G401 (cell line): ENCODE measurements at places on chromosomes 4 and X.

- no peak for DNase-seq
Measured at GRCh38 chr4:151153585-151153984, 54.2 kb downstream of the RPS3A start.

DNA sequence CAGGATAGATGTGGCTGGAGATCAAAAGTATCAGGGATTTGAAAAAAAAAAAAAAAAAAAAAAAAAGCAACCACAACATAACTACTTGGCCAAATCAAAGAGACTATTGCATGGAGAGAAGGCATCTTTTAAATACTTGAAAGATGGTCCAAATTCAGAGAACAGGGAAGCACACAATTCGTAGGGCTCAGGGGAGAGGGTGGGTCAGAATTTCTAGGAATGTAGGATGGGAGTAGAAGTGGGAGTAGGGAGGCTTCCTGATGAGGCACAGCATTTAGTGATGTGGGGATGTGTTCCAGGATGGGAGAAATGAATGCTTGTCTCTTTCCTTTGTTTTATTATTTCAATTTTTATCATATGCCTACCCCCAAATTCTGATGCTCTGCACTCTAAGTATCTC is 36.3 kb downstream of the RTL3 start:
- DNase-seq = no peak

- no peak for DNase-seq
Measured at GRCh38 chr4:15013585-15013984, 11.3 kb downstream of the CPEB2 start.

- DNase-seq = peak; percentile 68
Measured at GRCh38 chr4:56311299-56311975, 75.9 kb downstream of the AASDH start.

GRCh38 chr4:143347484-143348111 is 10.9 kb downstream of the GAB1 start:
- no peak for DNase-seq

DNA sequence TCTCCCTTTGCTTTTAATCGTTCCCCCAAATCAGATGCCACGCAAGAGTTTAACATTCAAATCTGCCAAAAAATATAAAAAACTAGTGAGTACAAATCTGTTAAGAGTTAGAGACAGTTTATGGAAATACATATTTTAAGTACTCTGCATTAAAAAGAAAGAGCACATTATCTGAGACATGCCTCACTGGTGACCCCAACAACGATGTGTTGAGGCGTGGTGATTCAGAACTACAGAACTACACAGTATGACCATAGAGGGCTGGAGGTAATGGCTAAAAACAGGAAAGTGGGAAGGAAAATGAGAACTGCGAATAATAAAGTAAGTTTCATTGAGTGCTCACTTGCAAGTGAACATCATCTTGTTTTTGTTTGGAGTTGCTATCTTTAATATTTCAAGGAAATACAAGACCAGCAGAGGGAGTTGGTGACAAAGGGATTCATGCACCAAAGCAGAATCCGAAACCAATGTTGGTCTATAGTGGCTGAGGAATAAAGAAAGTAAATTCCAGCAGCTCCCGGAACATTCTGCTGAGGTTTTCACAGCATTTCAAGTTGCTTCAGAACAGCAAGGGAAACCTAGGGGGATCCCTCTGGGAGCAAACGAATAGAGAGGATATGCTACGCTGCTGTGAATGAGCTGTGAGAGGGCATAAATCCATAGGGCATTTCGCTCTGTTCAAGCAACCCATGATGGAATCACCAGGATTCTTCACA is 92.2 kb downstream of the DCHS2 start:
- DNase-seq = peak; percentile 17

GRCh38 chrX:107561468-107562215 is 66.7 kb upstream of the PRPS1 start:
- no peak for DNase-seq

GRCh38 chr4:22410645-22411247 is 105.1 kb downstream of the ADGRA3 start:
- DNase-seq = peak; percentile 14

GRCh38 chr4:66091786-66092185 is 421.5 kb upstream of the EPHA5 start:
- DNase-seq = no peak

- no peak for DNase-seq
Measured at GRCh38 chrX:31374786-31375185, 302.9 kb upstream of the FTHL17 start.

GRCh38 chrX:130676861-130677260 is 226.1 kb downstream of the ENOX2 start:
- DNase-seq = no peak

DNA sequence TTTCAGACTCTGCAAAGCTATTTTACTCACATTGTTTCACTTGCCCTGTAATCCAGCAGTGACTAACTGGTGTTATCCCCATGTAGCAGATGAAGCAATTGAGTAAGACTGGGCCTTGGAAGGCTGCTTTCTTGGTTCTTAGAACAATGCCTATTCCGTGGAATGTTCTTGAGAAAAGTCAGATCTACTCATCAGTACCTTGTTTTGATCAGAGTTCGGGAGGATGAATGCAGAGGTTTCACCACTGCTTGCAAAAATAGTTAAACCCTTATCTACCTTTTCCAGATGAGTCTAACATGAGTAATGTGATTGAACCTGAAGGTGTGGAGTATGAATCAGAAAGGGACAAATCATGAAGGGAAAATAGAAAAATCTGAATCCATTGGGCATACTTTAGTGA is 1.8 kb downstream of the MAOB start:
- no peak for DNase-seq

GRCh38 chr4:6475492-6476020 is 3.1 kb upstream of the PPP2R2C start:
- no peak for DNase-seq

DNA sequence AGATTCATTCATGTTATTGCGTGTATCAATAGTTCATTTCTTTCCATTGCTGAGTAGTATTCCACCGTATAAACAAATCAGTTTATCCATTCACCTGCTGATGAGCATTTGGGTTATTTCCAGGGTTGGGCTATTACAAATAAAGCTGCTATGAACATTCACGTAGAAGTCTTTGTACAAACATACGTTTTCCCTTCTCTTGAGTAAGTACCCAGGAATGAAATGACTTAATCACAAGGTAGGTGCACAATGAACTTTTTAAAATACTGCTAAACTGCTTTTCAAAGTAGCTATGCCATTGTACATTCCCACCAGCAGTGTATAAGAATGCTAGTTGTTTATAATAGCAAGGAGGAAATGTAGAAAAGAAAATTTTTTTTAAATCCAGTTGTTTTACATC is 35.9 kb downstream of the SYTL4 start:
- DNase-seq = no peak

DNA sequence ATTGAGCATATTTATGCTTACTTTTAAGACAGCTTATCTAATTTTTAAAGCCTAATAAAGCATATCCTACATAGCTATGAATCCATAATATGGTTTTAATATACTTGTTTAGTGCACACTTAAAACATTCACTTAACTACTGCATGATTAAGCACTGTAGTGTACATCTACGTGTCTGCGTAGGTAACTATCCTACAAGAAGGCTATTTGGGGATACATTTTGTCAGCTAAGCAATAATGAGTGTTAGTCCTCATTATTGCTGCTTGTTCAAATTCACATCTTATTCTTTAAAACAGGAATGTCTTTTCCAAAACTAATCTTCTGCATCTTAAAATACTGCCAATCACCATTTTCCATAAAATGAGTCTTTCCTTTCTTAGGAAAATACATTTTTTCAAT is 38.6 kb downstream of the GASK1B start:
- DNase-seq = no peak

DNA sequence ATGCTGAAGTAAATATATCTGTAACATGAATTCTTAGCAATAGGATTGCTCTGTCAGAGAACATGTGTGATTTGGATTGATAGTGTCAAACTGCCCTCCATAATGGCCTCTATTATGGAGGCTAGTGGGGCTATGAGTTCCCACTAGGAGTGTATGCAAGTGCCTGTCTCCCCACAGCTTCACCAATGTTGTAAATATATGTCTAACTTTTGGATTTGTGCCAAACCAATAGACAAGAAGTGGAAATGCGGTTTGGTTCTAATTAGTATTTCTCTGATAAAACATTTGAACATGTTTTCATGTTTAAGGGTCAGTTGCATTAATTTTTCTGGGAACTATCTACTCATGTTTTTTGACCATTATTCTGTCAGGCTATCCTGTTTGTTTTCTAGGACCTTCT is 28.1 kb downstream of the GPAT3 start:
- no peak for DNase-seq
